ENCODE measurements at places on chromosomes 11 and 22. TPM values are rescaled to one million over a fixed set of nuclear protein-coding genes. Genes with fewer than 3 reads are reported as not detected.

DNA sequence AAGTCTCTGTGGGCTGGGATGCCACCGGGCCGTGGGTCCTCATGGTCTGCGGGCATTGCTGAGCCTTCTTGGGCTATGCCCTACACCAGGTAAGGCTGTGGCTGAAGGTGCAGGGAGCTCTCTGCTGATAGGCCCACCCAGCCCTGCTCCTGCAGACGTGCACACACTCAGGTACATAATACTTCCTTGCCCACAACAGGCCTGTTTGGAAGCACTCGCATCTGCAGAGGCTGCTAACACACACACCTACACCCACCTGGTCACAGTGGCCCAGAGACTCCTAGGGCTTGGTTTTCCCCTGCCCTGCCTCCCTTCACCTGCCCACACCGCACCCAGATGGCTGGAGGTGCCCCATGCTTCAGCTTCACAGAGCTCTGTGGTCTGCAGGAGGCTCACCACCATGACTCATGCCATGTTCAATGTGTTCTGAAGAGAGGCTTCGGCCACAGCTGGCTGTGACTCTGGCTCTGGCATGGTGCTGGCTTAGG, 72.8 kb upstream of the KCNQ1OT1 start:
- DNase-seq, result peak; percentile 37

DNA sequence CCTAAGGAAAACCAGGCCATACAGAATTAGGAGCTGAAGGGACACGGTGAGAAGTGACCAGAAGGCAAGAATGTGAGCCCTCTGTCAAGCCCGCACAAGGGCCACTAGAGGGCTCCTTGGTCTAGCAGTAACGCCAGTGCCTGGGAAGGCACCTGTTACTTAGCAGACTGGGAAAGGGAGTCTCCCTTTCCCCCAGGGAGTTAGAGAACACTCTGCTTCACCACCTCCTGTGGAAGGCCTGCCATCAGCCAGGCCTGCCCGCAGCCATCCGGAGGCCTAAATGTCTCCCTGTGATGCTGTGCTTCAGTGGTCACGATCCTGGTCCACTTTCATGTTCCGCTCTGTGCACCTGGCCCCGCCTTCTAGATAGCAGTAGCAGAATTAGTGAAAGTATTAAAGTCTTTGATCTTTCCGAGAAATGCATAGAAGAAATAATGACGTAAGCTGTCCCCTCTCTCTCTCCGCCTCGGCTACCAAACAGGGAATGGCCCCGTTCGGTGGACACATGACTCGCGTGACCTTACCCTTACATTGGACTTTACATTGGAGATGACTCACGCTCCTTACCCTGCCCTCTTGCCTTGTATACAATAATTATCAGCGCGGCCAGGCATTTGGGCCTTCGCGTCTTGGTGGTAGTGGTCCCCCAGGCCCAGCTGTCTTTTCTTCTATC, 10.7 kb upstream of the GSTP1 start:
- DNase-seq, result no peak

Gene TYR
- not detected for total RNA-seq

GRCh38 chr11:133911171-133911570, 45.6 kb downstream of the IGSF9B start:
- DNase-seq, result no peak

- DNase-seq, result no peak
Measured at GRCh38 chr11:117910525-117910924, 18.7 kb downstream of the TMPRSS13 start.

Gene KRTAP5-9
- not detected for total RNA-seq

GRCh38 chr11:65414776-65415498, 7.7 kb upstream of the NEAT1 start:
- DNase-seq, result peak; percentile 28

Gene SERPING1
- total RNA-seq, result 0.61 TPM

Gene DDX10
- 22.0 TPM for total RNA-seq

DNA sequence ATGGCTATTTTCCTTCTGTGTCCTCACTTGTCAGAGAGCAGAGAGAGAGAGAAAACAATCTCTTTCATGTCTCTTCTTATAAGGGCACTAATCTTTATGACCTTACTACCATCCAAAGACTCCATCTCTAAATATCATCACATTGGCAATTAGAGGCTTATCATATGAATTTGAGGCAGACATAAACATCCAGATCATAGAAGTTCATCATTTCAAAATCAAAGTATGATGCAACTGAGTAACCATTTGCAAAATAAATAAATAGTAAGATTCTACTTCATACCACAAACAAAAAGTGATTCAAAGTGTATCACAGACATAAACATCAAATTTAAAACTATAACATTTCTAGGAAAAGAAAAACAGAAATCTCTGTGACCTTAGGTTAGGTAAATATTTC, 504.7 kb upstream of the ARHGAP42 start:
- no peak for DNase-seq

Measured in activated naive CD8-positive, alpha-beta T cell treated with anti-CD3 and anti-CD28 coated beads, Interleukin-2, amount 10 ng/mL, durations not matched to agents 7 days and 5 days (primary cell).